ENCODE measurements at places on chromosomes 12 and 14.
A peak's percentile ranks its signal among the peaks of the same experiment; 100 is the strongest.

DNA sequence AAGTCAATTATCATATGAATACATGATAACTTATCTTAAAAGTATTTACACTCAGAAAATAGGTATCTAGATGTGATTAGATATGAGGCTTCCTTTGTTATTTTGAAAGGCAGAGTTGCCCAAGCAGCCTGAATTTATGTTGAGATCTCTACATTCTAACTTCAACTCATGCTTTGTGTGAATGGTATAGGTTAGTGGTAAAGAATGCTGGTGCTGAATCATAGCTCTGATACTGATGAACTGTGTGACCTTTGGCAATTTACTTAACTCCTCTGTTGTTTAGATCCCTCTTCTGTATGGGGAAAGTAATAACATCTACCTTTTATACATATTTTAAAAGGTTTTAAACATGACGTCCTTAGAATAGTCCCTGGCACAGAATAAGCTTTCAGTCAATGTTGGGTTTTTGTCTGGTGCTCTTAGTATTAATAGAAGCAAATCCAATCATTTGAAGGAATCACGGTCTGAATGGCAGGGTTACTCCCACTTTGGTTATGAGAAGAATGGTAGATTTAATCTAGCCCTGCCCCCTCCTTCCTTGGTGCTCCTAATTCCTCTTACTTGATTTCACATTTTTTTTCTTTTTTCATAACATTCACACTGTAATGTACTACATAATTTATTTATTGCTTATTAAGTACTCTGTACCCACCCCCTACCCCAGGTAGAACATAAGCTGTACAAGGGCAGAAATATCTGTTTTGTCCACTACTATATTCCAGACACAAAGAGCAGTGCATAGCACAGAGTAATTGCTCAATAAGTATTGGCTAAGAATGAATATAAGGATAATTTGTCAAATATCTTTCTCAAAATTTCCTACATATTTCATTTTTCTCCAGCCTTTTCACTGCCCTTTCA, 203.3 kb upstream of the KRR1 start:
- DNase-seq: no peak

DNA sequence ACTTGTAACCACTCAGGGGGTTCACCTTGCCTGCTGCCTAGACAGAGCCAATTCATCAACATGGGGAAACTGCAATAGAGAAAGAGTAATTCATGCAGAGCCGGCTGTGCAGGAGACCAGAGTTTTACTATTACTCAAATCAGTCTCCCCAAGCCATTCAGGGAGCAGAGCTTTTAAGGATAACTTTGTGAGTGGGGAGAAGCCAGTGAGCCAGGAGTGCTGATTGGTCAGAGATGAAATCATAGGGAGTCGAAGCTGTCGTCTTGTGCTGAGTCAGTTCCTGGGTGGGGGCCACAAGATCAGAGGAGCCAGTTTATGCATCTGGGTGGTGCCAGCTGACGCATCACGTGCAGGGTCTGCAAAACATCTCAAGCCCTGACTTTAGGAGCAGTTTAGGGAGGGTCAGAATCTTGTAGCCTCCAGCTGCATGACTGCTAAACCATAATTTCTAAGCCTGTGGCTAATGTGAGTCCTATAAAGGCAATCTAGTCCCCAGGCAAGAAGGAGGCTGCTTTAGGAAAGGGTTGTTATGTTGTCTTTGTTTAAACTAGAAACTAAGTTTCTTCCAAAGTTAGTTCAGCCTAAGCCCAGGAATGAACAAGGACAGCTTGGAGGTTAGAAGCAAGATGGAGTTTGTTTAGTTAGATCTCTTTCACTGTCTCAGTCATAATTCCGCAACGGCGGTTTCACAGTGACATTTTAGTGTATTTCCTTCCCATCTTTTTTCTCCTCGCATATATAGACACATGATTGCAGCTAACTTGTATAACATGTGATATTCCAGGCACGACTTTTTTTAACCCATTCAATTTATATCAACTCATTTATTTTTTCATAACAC, 68.9 kb upstream of the NCOR2 start:
- peak; percentile 13 for DNase-seq

- no peak for DNase-seq
These were observed 4.1 kb upstream of the FAM222A start for GRCh38 chr12:109709401-109709991.

DNA sequence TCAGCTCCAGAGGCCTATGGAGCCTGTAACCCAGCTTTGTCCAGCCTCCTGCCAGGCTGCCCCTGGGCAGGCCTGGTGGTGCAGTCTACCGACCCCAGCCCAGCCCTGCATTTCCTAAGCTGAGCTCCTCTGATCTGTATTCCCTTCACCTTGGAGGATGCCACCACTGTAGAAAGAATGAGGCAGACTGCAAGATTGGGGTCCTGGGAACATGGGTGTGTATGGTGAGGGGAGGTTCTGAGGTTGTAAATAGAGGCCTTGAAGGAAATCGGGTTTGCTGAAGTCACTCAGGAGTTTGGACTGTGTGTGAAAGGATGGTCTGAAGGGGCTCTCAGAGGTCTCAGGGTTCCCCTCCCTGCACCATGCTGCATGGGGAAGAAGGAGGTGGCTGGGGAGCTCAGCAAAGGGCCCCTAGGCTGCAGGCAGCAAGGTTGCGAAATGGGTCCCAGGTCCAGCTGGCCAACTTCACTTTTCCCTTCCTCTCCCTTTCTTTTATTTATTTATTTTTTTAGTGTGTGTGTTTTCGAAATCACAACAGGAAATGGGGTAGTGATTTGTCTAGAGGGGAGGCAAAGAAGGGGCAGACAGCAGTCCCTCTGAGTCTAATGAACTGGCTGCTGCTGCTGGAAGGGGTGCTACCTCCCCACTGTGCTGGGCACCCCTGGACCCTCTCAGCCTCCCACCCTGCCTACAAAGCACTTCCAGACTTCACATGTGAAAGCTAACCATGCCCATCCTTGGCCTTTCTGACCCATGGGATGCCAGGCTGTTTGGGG, 1.2 kb upstream of the LRP1-AS start:
- no peak for DNase-seq

DNA sequence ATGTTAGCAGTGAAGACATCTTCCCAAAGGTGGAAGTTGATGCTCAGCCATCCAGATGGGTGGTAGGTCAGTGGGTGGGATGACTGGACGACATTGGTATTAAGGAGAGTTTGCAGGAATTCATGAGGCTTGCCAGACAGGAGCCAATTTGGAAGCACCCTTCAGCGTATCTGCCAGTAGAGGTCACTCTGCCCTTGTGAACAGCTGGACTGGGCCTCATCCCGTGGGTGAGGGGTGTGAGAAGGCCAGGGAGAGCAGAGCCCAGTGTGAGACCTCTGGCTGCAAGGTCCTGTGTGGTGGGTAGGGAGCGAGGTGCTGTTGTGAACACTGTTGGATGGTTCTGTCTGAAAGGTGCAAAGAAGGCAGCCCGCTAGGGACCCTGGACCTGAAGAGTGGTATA, 37.7 kb downstream of the SLC5A8 start:
- no peak for DNase-seq

DNA sequence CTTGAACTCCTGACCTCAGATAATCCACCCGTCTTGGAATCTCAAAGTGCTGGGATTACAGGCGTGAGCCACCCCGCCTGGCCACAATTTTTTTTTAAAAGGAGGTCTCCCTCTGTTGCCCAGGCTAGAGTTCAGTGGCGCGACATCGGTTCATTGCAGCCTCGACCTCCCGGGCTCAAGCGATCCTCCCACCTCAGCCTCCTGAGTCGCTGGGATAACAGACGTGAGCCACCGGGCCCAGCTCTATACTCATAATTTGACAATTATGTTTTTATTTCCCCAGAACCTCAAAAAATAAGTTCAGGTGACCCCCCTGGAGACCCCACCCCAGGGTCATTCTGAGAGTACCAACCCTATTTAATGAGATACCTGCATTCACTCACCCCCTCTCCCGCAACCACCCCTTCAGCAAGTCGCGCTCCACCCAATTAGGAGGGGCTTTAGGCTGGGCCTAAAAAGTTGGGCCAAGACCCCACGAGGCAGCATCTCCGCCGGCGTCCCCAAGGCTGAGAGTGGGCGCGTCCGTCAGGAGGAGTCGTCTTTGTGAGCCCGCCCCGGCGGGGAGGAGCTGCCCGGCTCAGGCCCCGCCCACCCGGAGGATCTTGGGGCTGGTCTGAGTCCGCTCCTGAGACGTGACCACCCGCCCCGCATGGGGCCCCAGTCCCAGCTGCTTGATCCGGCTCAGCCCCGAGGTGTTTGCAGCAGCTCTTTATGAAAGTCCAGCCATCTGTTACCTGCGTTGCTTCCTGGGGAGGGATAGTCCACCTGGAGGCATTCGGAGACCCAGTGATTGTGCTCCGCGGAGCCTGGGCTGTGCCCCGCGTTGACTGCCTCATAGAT, at the start of gene ANKRD33:
TSS of gene ANKRD33 (plus strand) at position 628 of the 840 bp plus-strand sequence. CDS start at position 712, 84 bp downstream.
- DNase-seq: no peak

DNA sequence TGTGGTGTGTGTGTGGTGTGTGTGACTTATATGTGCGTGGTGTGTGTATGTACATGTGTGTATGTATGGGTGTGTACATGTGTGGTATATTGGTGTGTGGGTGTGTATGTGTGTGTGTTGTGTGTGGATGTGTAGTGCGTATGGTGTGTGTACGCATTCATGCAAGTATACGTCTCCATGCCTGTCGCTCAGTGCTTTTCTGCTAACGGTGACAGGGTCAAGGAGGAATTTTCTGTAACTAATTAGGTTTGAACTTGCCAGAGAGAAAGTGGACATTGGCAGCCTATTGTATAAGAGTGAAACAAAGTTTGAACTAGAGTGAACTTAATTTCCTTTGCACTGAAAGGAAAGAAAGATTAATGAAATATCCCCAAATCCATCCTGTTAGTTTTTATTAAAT, 120.9 kb upstream of the GSC start:
- no peak for DNase-seq

GRCh38 chr12:107477947-107478610, 207.5 kb upstream of the PWP1 start:
- DNase-seq: no peak

- DNase-seq: no peak
These were observed 324.2 kb downstream of the AEBP2 start for GRCh38 chr12:19763488-19763887.

- DNase-seq: no peak
These were observed 196.2 kb downstream of the CACNA1C start for GRCh38 chr12:2248901-2249381.

DNA sequence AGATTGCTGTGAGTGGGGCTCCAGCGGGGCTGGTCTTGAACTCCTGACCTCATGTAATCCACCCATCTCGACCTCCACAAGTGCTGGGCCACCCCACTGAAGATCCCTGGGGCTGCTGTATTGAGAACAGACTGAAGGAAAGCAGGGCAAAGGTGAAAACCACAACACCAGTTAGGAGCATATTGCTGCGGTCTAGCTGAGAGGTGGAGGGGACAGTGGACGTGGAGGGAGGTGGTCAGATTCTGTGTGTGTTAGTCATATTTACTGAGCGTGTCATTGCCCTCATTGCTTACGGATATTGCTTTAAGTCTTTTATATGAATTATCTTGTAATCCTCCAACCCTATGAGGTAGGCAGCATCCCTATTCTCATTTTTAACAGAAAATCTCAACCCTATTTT, 69.0 kb upstream of the OVCH1 start:
- no peak for DNase-seq

- DNase-seq: no peak
These were observed 97.8 kb downstream of the TMEM30B start for GRCh38 chr14:61183196-61183885.

DNA sequence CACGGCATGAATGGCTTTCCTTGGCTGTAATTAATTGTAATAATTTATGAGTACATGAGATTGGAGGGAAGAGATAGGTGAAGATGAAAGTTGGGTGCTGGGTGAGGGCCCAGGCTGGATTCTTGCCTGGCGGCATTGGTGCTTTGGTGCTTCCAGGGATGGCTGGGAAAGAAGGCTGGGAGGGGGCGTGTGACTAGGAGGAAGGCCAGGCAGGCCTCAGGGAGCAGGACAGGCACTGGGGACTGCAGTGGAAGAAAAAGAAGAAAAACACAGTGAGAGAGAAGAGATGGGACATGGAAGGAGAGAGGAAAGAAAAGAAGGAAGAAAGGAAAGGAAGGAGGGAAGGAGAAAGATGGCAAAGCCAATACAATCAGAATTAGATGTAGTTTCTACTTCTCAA, 3.7 kb downstream of the HOXC9 start:
- DNase-seq: no peak

GRCh38 chr12:49092086-49092815, 2.4 kb downstream of the DHH start:
- peak; percentile 35 for DNase-seq
